ENCODE measurements at places on chromosomes 6 and 20.

DNA sequence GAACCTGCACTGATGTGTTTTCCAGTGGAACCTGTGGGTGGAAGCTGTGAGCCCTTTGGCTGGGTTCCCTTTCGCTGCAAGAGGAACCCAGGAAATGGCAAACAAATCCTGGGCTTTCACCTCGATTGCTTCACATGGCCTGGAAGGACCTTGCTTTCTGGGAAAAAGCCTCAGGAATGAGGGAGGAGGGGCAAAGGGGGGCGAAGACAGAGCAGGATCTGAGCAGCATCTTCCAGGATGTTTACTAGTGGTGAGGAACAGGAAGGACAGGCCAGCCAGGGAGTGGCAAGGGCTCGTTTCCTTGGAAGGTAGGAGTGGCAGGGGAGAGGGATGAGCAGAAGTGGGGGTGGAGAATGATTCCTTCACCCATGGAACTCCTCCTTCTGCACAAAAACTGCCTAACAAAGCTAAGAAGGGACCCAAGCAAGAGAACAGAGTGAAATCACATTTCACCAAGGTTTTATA, 5.9 kb downstream of the SLC2A10 start:
- DNase-seq: no peak

DNA sequence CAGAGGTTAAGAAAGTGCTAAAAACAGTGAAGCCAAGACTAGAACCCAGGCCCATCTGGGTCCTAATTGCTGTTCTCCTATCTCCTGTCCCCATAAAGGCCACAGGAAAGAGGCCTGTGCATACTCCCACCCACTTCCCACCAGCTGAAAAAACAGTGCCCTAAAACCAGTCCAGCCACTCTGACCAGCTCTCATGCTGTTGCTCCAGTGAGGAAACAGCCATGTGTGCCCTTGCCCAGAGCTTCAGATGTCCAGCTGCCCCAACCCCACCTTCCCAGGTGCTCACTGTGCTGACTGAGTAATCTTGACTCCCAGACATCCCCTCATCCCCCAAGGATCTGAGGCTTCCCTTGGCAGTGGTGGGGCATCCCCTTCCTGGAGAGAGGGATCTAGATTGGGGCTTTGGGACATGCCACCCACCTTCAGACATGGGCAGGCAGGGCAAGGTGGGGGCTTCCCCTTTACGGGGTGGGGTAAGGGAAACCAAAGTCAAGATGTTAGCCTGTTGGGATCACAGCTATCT, 28.7 kb downstream of the KCNK5 start:
- no peak for DNase-seq

DNA sequence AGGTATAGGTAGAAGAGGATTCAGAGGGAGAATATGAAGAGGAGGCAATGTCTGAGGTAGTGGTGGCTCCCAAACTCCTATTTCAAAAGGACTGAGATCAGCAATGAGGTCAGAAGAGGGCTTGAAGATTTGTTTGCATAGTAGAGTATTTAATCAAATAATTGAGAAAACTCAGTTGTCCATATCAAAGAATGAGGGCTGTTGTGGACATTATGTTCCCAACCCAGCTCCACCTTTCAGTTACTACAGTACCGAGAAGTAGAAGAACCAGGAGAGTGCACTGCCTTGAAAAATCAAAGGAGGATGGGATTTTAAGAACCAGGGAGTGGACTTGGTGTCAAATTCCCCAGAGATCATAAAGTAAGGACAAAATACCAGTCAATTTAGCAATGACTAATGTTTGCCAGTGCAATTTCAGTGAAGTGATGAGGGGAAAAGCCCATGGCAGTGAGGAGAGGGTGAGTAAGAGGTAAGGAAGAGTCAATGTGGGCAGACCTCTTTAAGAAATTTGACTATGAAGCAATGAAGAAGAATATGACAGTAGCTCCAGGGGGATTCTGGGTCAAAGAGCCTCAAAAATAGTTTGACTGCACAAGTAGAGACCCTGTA, 382.4 kb downstream of the PKHD1 start:
- DNase-seq: no peak

GRCh38 chr20:23180451-23180921, 94.4 kb upstream of the CD93 start:
- DNase-seq: no peak

GRCh38 chr20:17935186-17935585, 33.4 kb downstream of the SNX5 start:
- DNase-seq: no peak

- DNase-seq: no peak
Measured at GRCh38 chr6:139635401-139636130, 261.1 kb upstream of the CITED2 start.

DNA sequence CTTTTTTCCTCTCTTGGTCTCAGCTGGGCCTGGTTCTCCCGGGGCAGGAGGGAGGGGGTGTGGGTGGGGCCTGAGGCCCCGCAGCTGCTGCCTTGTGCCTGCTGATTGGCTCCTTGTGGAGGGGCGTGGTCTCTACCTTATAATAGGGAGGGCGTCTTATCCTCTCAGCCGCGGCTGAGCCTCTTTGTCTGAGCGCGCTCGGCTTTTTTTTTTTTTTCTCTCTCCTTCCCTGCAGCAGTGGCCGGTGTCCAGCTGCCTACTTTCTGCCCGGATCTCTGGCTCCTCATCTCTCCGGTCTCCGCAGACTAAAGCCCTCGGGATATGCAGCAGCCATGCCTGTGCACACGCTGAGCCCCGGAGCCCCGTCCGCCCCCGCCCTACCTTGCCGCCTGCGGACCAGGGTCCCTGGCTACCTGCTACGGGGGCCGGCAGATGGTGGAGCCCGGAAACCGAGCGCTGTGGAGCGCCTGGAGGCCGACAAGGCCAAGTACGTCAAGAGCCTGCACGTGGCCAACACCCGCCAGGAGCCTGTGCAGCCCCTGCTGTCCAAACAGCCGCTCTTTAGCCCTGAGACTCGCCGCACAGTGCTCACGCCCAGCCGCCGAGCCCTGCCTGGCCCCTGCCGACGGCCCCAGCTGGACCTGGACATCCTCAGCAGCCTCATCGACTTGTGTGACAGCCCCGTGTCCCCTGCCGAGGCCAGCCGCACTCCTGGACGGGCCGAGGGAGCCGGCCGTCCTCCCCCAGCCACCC, 11.1 kb downstream of the FAM110A start:
- DNase-seq: peak; percentile 90

GRCh38 chr6:7391151-7391550, 1.5 kb downstream of the RIOK1 start:
- DNase-seq: no peak

GRCh38 chr6:163354085-163354484, 60.4 kb upstream of the QKI start:
- no peak for DNase-seq

DNA sequence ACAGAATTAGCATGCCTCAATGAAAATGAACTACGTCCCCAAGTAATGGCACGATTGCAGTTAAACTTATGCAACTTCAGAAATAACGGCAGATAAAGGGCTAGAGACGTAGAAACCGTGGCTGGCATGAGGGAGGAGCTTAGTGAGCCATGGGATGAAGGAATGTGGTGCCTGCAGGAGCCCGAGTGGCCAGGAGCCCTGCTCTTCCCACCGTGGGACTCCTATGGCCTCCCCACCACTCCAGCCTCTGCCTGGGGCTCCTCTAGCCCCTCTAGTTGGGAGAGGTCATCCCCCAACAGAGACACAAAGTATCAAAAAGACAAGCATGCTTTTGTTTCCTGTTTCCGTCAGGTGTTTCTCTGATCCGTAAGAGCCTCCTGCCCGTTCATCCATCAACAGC, 75.1 kb upstream of the BHLHE23 start:
- DNase-seq: no peak

DNA sequence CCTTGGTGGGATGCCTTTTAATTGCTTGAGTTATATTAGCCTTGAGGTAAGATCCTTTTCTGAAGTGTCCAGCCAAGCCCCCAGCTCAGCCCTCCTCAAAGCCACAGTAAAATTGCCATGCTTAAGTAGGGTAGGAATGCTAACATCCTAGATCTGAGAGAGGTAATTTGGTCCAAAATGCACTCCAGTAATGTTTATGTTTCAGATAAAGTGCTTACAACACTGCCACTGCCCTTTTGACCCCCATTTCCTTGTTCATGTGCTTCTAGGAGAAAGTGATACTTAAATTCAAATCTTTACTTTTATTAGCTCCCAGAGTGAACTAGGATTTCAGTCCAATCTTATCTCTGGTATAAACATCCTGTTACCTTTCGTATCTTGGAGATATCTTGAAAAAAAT, 318.0 kb downstream of the BMP2 start:
- no peak for DNase-seq

DNA sequence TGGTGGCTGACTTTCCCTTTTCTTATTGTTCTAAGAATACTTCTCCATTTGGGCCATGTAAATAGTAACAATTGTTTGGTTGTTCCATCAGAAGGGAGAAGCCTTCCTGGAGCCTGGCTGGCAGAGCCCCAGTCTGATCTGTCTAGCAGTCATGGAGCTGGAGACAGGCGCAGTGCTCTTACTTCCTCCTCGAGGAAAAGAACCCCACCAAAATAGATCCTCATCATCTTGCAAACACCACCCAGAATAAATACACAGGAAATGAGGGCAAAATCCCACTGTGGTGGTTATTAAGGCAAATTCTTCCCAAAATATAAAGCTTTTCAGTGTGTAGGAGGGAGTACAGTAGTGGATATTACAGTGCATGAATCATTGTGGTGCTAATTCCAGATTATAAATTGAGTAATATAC, 195.1 kb upstream of the SGK1 start:
- DNase-seq: no peak

- no peak for DNase-seq
Measured at GRCh38 chr6:72286911-72287311, 335.0 kb upstream of the KCNQ5 start.

DNA sequence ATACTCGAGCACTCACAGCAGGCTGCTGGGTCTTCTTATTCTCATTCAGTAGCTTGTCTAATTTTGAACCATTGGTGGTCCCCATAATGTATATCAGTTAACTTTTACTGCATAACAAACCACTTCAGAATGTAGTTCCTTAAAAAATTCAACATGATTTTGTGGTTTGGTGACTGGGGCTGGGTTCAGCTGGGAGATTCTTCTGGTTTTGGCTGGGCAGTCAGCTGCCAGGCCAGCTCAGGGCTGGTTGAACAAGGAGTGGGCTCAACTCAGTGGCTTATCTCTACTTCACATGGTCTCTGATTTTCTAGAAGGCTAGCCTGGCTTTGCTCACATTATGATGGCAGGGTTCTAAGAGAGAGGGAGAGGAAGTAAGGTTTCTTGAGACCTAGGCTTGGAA, 292.4 kb upstream of the CHD6 start:
- DNase-seq: no peak

DNA sequence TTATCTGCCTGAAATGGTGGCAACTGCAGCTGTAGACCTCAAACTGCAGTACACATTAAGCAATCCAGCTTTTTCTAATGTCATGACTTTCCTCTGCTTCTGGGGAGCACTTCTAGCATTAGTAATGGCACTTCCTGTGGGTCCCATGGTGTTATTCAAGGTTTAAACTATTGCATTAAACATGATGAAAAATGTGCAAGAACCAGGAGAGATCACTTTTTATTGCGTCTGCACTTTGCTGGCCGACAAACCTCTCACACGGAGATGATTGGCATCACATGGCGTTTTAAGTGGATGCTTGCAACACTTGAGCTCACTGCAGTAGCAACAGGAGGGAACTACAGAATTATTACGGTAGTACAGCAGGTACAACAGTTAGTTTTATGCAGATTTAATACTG, 148.4 kb downstream of the HIVEP2 start:
- no peak for DNase-seq

DNA sequence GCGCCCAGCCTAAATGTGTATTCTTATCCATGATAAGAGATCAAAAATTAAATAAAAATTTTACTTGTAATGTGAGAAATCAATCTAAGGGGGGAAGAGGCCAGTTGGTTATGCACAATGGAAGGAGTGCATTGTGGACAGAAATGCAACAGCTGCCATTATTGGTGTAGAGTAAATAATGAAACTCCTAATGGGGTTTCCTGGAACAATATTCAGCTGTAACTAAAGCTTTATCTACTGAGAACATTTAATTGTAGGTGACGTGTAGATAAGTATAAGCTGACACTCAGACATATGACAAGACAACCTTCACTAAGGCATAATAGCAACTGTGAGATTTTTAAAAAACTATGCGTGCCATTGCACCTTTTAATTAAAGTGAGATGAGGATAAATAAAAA, 71.4 kb downstream of the CEP57L1 start:
- no peak for DNase-seq

GRCh38 chr6:46979206-46979605, 57.5 kb upstream of the ADGRF5 start:
- DNase-seq: no peak

GRCh38 chr6:150940941-150941340, 75.4 kb downstream of the MTHFD1L start:
- DNase-seq: no peak
